Stimulated activated CD8-positive, alpha-beta memory T cell treated with anti-CD3 and anti-CD28 coated beads, Interleukin-7, amount 100 ng/mL, for 1 hour (primary cell): ENCODE measurements at places on chromosomes 7 and 10.

GRCh38 chr10:117370205-117370604, 5.0 kb downstream of the PDZD8 start:
- no peak for DNase-seq

DNA sequence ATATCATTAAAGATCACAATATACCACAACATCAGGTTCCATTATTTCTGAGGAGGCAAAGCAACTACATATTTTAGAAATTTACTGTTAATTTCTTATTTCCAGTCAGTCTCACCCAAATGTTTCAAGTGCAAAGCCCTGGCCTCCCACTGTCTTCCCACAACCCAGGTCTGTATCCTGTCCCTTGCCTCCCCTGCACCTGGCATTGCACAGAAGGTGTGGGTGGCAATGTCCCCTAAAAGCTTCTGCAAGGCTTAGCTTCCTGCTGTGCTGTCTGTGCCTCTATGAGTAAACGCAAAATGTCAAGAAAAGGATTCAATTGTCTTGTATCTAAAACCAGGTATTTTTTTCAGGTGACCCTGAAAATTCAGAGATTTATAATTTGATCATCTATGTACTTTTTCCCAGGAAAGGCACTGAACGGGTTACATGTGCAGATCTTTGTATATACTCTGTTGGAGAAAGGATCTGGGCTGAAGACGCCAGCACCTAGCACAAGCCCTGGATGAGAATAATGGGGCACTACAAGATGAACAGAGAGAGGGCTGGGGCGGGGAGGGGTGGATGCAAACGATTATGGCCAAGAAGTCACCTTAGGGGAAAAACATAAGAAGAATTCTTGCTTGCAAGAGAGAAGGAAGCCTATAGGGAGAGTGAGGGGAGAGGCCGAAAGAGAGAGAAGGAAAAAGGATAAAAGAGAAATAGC, 3.1 kb upstream of the ANTXRL start:
- no peak for DNase-seq

GRCh38 chr10:84608126-84608525, 279.7 kb downstream of the CCSER2 start:
- no peak for DNase-seq

DNA sequence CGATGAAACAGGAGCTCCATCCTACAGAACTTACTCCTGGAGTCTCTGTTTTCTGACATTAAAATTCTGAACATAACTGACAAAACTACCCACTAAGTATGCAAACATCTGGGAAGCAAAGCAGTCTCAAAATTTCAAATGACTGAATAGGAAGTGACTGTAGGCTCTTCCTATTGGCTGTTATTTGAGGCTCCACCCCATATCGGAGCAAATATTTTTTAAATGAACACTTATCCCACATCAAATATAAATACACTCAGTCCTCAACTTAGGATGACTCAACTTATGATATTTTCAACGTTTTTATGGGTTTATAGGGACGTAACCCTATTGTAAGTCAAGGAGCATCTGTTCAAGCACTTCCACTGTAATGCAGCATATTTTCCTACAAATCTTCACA, 8.8 kb downstream of the HSPA12A start:
- no peak for DNase-seq

DNA sequence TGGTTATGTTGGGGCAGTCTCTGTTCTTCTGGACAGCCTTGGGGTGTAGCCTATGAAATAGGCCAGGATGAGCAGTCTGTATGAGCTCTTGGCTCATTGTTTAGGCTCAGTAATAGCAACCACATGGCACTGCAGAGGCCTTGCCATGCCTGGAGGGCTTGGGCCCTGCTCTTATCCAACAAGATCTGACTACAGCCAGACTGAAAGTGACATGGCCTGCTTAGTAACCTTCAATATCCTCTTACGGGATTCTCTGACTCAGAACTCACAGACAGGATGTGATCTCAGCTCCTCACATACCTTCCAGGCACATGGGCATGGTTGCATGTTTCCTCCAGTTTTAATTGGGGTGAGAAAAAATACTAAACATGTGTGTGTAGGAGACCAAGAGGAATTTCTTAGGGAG, 289.3 kb downstream of the PTEN start:
- DNase-seq: no peak

DNA sequence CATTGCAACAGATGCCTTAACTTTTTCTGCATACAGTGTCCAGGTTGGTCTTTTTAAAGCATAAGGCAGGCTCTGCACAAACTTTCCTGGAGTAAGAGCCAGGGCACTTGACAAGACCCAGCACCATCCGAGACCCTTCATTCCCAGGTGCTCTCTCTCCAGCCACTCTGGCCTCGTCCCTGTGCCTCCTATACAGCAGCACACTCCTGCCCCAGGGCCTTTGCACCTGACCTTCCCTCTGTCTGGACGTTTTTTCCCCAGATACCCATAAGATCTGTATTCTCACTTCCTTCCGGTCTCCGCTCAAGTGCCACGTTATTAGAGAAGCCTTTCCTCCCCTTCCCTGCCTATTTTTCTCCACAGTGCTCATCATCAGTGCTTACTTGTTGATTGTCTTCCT, 25.6 kb downstream of the PYROXD2 start:
- DNase-seq: no peak

- no peak for DNase-seq
Measured at GRCh38 chr10:100022403-100022802, 12.7 kb upstream of the DNMBP start.
